Smooth muscle cell of the umbilical artery (primary cell): ENCODE measurements at places on chromosomes 16 and 17. TPM values are rescaled to one million over a fixed set of nuclear protein-coding genes. Genes with fewer than 3 reads are reported as not detected.

PPM1E gene
- total RNA-seq, result under 0.01 and 0.14 TPM in 2 replicates

OGFOD1 gene
- total RNA-seq, result 77.8 and 197 TPM in 2 replicates

C17orf58 gene
- 5.9 and 8.1 TPM in 2 replicates for total RNA-seq

GAS7 gene
- total RNA-seq, result 2.8 and 16.0 TPM in 2 replicates

FNDC8 gene
- total RNA-seq, result not detected in 2 replicates

SLC38A8 gene
- total RNA-seq, result not detected in 2 replicates

RNF112 gene
- 2.1 and 3.8 TPM in 2 replicates for total RNA-seq

CSNK2A2 gene
- 35.3 and 49.3 TPM in 2 replicates for total RNA-seq

KRTAP1-1 gene
- total RNA-seq, result not detected in 2 replicates

QRICH2 gene
- 4.8 and 5.1 TPM in 2 replicates for total RNA-seq

SMIM5 gene
- not detected in 2 replicates for total RNA-seq

VAT1L gene
- 43.1 and 43.9 TPM in 2 replicates for total RNA-seq

CCL5 gene
- under 0.01 and 0.14 TPM in 2 replicates for total RNA-seq
